ENCODE measurements at places on chromosomes 2 and 18.
A peak's percentile ranks its signal among the peaks of the same experiment; 100 is the strongest.

DNA sequence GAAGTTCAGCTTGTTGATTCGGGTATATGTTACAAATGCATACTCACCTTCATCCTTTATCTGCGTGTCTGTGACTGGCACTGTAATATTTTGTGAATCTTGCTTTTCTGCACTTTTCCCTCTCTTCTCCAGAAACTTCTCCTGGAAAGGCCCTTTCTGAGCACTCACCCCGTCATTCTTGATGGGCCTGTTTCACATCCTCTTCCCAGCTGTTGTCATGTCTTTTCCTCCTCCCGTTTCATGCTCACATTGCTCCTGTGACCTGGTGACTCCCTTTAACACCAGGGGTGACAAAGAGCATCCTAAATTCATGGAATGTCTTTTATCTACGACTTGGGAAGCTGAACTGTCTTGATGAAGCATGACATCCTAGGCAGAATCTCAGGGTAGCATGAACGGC is 65.8 kb downstream of the CD8B2 start:
- no peak for DNase-seq

DNA sequence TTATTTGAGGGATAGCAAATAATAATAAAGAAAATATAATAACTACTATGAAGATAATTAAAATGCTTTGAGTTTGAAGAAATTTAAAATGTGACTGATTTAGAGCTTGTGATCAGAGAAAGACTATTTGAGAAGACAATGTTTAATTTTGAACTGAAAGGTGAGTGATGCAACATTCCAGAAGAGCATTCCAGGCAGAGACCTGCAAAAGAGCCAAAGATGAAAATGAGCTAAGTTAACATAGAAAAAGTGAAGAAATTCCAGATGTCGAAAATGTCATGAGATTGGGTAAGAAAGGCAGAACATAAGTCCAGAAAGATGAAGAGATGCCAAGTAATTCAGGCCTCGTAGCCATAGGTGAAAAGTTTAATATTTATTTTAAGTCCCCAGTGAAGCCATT is 215.8 kb downstream of the FSIP2 start:
- DNase-seq = no peak

DNA sequence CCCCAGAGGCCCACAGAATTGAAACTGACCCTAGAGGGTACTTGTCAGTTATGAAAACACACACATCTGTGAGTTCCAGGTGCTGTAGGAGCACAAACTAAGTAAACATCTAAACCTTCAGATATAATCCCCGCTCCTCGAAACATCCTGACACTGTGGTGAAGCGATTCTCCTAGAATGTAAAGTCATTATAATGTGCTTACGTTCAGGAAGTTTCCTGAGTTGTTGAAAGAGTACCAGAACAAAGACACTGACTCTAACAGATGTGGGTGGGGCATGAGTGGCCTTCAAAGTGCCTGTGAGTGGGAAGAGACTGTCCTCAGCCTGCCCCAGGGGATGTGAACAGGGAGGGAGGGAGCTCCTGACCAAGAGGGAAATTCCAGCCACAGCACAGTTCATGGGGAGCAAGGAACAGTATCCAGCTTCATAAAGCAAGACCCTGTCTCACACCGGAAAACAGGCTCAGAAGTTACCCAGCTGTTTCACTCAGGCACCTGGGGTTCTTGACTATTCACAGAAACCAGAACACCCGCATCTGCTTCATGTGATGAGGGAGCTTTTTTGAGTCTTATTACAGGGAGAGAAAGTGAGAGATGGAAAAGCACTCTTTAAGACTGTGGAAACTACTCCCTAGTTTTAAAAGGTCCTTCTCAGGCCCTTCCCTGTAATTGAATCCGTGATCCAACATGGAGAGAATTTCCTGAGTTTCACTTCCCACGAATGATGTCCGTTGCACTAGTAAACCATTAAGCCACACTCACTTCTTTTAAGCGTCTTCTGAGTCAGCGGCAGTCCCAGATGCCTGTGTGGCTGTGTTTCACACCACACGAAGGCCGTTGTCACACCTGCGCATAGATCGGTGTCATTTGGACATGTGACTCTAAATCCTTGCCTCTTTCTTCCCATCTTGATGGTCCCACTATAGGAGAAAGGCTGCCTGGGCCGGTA is 88.6 kb upstream of the EML6 start:
- DNase-seq = peak; percentile 13

- no peak for DNase-seq
Observed at GRCh38 chr2:42519624-42520023, 25.8 kb upstream of the KCNG3 start.

DNA sequence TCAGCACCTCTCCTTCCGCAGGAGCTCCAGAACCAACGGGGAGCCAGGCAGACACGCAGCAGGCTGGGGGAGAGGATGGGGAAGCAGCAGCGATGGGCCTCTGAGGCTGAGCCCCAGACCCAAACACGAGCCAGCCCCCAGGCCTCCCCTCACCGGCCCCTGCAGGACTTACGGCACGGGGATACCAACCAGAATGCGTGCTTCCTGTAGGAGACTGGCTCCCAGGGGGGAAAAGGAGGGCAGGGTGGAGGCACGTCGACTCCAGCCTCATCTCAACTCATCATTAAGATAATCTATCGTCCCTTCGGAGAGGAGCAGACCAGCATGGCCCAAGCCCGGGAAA is 495.1 kb upstream of the MYT1L start:
- DNase-seq = no peak

- no peak for DNase-seq
Observed at GRCh38 chr2:19806591-19806990, 95.2 kb downstream of the TTC32 start.

GRCh38 chr2:46504685-46505471 is 25.5 kb downstream of the TMEM247 start:
- no peak for DNase-seq

DNA sequence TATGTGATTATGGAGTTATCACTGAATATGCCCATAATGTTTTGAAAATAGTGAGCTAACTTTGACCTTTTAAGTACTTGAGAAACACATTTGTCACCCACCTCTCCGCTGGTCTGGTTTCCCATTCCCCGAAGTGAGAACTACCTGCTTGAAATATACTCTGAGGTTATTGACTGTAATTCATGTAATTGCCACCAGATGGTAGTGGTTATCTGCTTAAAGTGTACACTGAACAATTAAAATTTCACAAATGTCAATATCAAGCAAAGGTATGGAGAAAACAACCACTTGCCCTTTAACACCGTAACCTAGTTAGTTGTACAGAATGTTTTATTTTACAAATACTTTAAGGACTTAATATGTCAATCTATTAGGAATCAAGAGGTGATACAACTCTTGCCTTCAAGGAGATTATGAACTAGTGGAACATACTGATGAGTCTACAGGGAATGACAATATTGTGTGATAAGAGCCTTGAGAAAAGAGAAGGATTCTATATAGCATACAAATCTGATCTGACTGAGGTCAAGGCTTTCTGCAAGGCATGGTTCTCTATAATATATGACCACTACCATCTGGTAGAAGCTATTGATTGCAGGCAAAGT is 316.8 kb upstream of the KCNH7 start:
- no peak for DNase-seq

- no peak for DNase-seq
Observed at GRCh38 chr2:113867571-113867970, 22.3 kb upstream of the ACTR3 start.

- peak; percentile 63 for DNase-seq
Observed at GRCh38 chr2:38315707-38316333, 61.3 kb downstream of the ATL2 start.

DNA sequence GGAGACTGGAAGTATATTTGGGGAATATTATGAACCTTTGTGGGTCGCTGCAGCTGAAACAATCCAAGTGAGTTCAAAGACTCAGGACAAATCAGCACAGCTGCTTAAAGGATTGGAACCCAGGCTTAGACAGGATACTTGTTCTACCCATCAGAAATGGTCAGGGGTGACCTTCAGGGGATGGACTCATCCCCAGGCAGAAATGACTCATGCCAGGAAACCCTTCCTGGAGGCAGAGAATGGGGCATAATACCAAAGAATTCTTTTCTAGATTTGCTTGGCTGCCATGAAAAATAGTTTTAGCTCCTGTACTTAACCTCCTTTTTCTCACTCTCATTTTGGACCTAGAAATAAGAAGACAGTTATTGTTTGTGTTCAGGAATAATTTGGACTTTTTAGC is 425.5 kb downstream of the TSN start:
- no peak for DNase-seq

DNA sequence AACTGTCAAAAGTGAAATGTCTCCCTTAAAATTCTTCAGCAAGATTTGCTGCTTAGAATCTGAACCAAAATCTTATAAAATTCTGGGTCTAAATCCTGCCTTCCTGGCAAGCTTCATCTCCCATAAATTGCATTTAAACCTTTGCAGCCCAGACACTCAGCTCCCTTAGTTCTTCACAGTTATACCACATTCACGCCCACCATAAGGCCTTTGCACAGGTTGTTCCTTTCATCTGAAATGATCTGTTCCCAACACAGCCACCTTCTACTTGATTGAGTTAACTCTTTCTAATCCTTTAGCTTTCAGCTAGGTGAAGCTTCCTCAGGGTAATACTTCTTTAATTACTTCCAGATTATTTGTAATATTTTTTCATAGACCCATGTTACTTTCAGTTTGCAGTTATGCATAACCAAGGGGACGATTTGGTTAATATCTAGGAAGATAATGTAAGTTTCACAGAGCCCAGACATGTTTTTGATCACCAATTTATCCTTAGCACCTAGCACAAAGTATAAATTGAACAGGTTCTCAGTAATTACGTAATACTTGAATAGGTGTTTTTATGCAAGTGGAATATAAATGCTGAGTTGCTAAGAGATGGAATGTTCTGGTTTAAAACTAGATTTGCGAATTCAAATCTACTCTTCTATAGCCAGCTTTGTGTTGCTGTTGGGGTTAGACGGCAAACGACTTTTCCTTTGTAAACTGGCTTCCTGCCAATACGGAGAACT is 779.7 kb upstream of the PKDCC start:
- DNase-seq = no peak

- no peak for DNase-seq
Observed at GRCh38 chr2:68182902-68183301, 25.2 kb downstream of the PNO1 start.

DNA sequence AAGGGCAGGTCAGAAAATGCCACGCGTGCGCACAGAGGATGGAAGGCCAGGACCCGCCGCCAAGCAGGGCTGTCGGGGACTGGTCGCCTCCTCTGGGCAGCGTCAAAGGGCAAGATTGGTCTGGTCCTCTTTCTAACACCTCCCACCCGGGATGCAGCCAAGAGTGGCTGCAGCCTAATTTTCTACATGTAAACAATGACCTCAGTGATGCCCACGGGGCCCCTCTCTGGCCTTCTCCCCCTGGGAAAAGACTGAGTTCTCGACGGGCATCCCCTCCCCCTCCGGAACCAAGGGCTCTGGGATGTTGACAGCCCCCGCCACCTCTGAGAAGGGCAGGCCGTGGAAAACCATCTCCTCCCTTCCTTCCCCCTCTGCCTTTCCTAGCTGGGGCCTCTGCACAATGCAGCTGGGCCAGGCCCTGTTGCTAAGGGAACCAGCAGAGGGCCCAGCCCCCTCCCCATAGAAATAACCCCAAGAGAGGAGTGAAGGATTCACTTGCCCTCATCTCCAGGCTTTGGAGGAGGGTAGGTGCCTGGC is 80.0 kb upstream of the ZNF532 start:
- DNase-seq = no peak

DNA sequence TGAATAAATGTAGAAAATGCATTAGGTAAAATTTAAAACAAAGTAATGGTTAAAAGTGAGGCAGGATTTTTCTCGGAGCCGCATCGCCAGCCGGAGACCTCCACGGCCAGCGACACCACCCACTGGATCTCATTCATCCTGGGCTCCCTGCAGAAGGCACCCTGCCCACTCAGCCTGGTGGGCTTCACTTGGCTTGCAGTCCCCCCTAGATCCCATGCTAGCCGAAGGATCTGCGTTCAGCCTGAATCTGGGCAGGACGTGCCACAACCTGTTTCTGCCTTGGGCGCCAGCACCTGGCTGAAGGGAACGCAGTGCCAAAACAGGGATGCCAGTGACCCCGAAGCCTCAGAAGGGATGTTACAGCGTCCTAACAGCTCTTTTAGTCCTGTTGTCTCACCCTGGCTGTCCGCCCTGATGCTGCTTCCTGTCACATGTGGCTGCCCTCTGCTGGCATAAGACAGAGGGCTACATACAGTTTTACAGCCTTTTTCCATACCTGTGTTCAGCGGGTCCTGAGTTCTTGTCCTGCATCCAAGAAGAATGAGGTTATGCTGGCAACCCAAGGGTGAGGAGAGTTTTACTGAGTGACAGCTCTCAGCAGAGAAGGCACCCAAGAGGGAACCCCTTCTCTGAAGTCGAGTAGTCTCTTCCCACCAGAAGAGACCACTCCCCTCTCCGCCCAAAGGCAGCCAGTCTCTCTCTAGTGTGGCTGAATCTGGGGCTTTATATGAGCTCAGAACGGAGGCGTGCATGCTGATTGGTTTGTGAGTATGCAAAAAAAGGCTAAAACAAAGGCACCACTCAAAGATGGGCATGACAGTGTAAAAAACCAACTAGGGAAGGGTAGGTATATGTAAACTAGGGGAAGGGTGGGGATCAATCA is 173.1 kb upstream of the GYPC start:
- DNase-seq = no peak

DNA sequence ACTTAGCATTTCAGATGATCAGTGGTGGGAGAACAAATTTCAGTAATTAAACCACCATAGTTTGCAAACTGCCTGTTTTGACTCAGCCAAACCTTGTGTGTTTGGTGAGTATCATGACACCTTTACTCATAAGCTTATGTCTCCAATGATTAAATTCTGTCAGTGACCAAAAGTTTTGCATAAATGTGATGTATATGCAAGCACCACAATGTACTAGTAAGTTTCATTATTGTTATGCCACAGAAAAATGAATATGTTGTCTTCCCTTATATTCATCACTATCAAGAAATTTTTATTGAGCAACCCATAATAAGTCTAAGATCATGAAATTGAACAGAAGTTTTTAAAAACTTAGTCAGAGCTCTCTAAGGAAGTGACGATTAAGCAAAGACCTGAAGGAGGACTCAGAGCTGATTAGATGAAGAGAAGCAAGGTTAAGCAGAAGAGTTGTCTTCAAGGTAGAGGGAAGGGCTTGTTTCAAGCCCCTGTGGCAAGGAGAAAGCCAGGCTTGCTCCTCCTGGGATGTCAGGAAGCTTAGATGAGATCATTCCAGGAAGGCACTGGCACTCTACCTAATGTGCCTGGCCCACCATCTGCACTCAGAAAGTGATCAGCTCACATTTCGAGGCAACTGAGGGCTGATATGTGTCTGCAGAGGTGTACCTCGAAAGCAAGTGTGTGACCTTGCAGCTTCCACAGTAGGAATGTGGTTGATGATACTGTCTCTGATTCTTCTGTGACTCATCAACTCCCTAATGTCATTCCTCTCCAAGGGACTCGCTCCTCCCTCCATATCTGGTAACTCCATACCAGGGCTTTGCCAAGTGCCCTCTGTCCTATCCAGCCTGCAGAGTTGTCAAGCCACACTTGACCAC is 54.7 kb downstream of the KCTD18 start:
- DNase-seq = no peak

All from CD4-positive, alpha-beta T cell treated with Interleukin-1 beta for 1 hour (primary cell).